ENCODE measurements at places on chromosomes 12 and 14. TPM values are rescaled to one million over a fixed set of nuclear protein-coding genes. Genes with fewer than 3 reads are reported as not detected.

DNA sequence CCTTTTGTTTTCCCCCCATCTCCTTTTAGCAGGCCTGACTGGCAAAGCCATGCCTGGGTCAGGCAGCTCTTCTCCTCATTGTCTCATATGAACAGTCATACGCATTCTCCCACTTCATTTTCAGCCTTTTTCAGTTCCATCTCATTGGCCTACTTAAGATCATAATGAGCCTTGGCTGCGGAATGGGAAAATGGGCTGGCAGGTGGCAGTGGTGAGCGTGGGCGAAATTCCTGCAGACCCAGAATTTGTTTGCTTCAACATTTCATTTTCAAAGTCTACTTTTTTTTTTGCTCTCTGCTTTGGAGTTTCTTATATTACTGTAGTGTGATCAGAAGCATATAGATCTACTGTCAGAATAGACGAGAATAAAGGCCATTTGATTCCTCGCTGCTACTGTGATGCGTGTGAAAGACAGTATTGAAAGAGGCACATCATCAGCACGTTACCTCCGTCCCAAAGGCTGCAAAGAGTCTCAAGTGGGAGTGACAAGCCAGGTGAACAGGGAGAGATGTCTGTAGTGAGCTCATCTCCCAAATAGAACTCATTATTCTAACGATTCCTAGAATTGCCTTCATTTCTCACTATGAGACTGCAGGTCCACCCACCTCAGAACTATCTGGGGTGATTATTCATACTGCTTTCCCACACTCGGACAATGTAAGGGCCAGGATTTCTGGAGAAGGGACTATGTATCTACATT is 73.7 kb downstream of the TBK1 start:
- DNase-seq: no peak

- no peak for DNase-seq
Measured at GRCh38 chr12:110084314-110085015, 36.1 kb upstream of the C12orf76 start.

GRCh38 chr14:69531135-69531534 is 43.5 kb downstream of the CCDC177 start:
- no peak for DNase-seq

- DNase-seq: no peak
Measured at GRCh38 chr12:66607147-66607546, 71.7 kb downstream of the GRIP1 start.

DNA sequence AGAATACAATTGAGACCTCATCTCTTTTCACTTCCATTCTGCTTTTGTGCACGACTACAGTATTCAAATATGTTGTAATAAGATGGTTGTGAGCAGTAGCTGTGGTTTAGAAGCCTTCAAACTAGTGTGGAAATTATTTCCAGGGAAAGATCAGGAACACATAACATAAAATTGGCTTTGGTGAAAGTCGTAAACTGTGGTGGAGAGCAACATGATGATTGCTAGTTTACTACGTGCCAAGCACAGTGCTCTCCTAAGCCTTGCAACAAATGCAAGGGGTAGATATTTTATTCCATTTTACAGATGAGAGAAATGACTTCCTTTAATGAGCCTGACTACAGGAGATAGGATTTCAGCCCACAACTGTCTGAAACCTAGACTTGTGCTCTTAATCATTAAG is 172.4 kb upstream of the LMNTD1 start:
- DNase-seq: no peak

GRCh38 chr12:14614704-14615121 is 47.0 kb upstream of the PLBD1 start:
- no peak for DNase-seq

GRCh38 chr14:92360651-92361370 is 37.8 kb downstream of the SLC24A4 start:
- DNase-seq: no peak

GRCh38 chr12:91272461-91273063 is 89.9 kb upstream of the DCN start:
- DNase-seq: no peak

GRCh38 chr14:74902941-74903705 is 19.9 kb downstream of the RPS6KL1 start:
- DNase-seq: no peak

- DNase-seq: no peak
Measured at GRCh38 chr14:94120667-94121340, 8.6 kb downstream of the IFI27L2 start.

KRT8 gene
- total RNA-seq: 4,222 TPM

ZCCHC8 gene
- 19.8 TPM for total RNA-seq

PIK3C2G gene
- total RNA-seq: 0.23 TPM

ZC2HC1C gene
- total RNA-seq: 4.0 TPM

AKAP3 gene
- 2.0 TPM for total RNA-seq

ADSS1 gene
- 6.0 TPM for total RNA-seq

FAIM2 gene
- total RNA-seq: 2.5 TPM

ESR2 gene
- 0.60 TPM for total RNA-seq

B3GNT4 gene
- 0.66 TPM for total RNA-seq

All from mucosa of descending colon (tissue), 3 donors.